NCI-H69 (cell line): ENCODE measurements at places on chromosomes 7 and 10.
A peak's percentile ranks its signal among the peaks of the same experiment; 100 is the strongest.

DNA sequence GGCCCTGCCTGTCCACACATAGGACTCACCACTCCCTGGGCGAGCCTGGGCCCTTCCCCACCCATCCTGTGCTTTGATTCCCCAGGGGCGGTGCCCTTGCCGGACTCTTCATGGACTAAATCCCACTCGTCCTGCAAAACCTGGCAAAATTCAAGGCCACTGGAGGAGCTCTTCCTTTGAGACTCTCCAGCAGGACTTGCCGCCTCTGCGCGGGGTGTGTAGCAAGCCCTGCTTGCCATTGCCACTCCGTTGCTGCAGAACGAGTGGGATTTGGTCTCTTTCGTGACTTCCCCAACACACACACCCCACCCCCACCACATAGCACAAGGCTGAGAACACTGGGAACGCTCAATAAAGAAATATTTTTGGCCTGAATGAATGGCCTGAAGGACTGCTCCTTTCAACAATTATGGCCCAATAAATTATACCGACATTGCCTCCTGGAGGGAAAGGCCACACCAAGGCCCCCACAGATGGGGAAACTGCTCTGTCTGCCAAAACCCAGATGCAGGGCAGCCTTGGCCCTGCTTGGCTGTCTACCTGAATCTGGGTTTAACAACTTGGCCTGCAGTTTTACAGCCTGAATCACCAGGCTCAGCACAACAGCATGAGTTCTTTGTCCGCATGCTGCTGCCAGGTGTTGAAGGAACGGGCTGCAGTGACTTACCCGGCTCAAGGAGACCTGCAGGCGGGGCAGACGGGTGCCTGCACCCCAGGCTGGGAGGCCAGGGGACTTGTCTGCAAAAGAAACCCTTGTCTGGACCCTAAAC, 72.8 kb upstream of the KAT6B start:
- DNase-seq: peak; percentile 71

DNA sequence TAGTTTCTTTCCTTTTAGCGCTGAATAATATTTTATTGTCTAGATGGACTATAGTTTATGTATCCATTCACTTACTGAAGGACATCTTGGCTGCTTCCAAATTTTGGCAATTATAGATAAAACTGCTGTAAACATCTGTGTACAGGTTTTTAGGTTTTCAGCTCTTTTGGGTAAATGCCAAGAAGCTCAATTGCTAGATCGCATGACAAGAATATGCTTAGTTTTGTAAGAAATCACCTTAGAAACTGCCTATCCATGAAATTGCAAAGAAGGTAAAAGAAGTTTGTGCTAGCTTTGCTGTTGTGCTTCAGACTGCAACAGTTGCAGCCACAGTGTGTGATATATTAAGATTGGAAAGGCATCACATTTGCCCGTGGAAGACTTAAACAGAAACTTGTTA, 103.2 kb upstream of the TNS3 start:
- no peak for DNase-seq

- DNase-seq: no peak
Measured at GRCh38 chr10:86232644-86233043, 134.0 kb downstream of the GRID1 start.

DNA sequence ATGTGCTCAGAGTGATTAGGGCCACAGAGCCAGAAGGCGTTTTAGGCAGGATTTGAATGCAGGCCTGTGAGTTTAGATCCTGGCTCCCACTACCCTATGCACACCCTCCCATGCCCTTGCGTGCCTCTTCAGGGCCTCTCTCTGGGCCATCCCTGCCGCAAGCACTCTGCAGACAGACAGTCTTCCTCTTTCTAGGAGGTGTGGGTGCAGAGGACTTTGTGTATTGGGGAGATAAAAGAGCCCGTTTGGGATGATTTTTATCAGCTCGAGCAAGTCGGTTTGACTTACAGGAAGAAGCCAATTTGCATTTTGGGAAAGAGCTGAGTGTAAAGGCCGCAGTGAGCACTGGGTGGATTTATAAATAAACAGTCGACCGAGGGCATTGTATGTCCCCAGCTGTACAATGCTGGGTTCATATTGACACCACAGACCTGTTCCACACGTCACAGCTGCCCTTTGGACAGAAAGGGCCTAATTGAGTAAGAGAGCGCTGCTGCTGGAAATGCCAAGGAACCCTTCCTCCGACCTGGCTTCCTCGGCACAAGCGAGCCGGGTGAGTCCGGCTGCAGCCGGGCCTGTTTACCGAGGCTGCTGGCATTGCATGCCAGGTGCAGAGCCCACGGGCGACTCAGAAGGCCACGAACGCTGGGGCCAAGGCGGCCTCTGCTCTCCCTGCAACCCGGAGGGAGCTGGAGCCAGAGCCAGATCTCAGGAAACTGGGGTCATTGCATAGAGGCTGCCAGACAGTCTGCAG, 25.1 kb downstream of the ZMIZ1 start:
- DNase-seq: no peak

DNA sequence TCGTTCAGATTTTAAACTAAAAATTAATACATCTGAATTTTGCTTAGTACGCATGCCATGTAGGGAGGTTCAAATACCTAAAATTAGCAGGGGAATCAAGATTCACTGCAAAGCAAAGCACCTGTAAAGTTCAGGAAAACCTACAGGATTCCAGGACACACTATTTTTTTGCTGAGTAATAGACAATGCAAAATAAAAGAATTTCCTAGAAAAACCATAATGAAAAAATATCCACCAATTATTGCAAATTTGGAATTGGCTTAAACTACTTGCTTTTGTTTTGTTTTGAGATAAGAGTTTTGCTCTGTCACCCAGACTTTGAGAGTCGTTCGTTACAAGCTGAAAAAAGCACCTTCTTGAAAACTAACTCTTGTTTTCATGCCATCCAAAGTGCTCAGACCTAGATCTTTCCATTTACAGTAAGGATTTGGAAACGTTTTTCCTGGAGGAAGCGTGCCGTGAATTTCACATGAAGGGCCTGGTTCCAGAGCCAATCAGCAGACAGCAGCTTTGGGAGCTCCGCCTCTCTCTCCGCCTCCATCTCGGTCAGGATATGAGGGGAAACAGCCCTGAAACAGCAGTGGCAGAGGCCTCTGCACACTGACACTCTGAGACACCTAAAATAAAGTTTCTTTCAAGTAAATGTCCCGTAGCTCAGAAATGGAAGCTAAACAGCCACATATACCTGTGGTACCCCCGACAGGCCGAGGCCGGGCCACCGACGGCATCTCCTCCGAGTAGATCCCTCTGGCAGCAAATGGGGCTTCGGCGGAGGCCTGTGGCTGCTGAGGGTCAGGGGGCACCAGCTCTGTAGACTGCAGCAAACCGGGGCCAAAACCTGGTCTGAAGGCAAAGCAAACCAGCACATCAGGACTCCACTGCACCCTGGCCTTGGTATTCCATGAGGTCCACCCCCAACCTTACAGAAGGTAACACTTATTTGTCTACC, 45.9 kb upstream of the ATP6V0A4 start:
- no peak for DNase-seq

GRCh38 chr7:108498481-108498880, 27.5 kb downstream of the PNPLA8 start:
- DNase-seq: no peak

- no peak for DNase-seq
Measured at GRCh38 chr10:60708666-60709065, 69.6 kb upstream of the CDK1 start.

GRCh38 chr7:49125246-49125645, 200.9 kb downstream of the CDC14C start:
- DNase-seq: no peak

DNA sequence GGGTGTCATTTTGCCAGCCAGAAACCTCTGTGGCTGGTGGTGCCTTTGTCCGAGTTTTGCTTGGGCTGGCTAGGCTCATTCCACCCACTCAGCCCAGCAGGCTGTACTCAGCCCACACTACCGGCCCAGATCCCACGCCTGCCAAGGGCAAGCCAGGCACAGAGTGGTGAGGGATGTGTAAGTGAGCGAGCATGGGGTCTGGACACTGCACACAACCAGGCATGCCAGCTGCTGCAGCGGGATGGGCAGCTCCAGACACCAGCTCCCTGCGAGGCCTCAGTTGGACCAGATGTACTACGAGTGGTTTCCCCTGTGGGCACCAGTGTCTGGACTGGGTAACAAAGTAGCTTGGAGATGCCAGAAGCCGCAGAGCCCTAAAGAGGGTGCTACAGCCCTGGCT, 134.2 kb upstream of the C7orf33 start:
- no peak for DNase-seq

DNA sequence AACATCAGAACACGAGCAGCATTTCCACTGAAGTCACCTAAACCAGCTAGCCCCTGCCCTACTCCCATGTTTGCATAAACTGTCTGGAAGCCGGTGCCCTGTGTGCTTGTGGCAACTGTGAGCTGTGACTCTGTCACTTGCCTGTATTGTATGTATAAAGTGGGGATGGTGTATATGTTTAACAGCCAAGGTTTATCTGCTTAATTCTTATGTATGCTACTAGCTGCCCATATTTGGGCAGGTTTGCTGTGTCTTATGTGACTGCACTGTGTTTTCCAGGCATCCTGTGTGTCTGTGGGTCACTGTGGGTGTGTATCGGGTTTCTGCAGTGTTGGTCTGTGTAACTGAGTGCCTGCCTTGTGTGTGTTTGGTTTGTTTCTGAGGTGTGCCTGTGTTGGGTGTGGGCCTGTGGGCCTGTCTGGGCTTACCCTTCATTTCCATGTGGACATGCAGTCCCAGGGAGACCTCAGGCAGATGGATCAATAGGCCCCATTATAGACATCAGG, 9.3 kb downstream of the LBX1 start:
- no peak for DNase-seq

- peak; percentile 4 for DNase-seq
Measured at GRCh38 chr10:119516381-119517234, 25.9 kb downstream of the RGS10 start.

GRCh38 chr10:43940898-43941837, 292.5 kb upstream of the ZNF32 start:
- no peak for DNase-seq

DNA sequence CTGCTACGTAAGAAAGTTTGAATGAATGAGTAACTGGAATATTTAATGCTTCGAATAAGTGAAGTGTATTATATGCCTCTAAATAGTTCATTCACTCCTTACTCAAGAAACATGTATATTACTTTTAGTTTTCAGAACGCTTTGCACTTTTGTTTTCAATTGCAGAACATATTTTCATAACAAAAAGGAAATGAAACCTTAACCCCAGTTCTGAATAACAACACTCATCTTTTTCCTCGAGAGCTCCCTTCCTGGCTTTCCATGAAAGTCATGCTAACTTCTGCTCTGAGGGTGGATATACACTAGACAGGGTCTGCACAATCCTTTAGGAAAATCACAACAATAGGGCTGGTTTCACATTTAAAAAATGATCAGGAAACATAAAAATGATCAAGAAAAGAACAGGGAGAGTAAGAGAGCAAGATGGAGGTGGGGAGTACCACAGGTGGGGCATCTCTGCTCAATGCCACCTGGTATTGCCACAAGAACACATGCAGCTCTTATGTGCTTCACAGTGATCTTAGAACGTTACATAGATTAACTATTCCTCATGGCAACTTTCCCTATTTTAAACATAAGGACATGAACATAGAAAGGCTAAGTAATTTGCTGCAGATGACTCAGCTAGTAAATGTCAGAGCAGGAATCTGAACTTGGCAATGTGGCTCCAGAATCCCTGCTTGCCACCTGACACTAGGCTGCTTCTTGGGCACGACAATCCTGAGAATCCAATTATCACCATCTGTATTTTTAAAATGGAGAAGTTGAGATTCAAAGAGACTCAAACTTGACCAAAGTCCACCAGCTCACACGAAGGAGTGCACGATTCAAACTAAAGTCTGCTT, 219.5 kb upstream of the AOAH start:
- peak; percentile 39 for DNase-seq

DNA sequence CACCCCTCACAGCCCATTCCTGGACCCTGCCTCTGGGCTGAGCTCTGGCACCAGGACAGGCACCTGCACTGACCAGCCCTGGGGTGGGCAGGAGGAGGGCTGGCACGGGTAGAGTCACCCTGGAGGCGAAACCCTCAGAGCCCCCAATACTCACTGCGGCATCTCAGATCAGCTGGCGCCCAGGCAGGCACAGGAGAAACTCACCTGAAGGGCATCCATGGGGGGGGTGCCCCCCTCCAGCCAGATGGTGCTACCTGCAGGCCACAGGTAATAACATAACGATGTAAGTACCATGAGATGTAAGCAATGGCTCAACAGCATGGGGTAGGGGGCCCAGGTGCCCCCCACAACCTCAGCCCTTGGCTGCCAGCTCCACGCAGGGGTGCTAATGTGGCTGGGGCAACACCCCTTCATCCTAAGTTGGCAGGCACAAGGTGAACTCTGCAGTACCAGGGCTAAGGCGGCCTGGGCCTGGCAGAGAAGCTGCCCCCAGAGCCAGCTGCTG, 12.1 kb upstream of the PYROXD2 start:
- no peak for DNase-seq

GRCh38 chr7:122974229-122974628, 21.3 kb downstream of the TAS2R16 start:
- DNase-seq: peak; percentile 28

- DNase-seq: peak; percentile 92
Measured at GRCh38 chr10:71475243-71475871, 78.6 kb downstream of the CDH23 start.

- DNase-seq: peak; percentile 46
Measured at GRCh38 chr7:70926666-70927065, 205.3 kb upstream of the GALNT17 start.

- DNase-seq: peak; percentile 78
Measured at GRCh38 chr10:82757901-82758300, 882.9 kb downstream of the NRG3 start.

DNA sequence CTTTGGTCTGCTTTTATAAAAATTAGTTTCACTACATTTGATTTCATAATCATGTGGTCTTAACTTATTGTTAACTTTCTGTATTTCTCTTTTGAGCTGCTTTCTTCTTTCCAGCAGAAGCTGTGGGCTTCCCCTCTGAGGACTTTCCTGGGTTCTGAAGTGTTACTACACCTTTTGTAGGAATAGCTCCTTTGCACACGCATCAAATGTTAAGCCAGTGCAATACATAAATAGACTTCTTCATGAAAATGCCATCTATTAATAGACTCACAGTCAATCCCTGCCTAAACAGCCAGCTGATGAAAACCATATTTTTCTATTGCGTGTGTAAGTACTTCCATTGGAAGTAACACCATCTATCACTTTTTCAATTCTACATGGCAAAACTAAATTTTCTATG, 1.5 kb downstream of the ABCB4 start:
- no peak for DNase-seq

DNA sequence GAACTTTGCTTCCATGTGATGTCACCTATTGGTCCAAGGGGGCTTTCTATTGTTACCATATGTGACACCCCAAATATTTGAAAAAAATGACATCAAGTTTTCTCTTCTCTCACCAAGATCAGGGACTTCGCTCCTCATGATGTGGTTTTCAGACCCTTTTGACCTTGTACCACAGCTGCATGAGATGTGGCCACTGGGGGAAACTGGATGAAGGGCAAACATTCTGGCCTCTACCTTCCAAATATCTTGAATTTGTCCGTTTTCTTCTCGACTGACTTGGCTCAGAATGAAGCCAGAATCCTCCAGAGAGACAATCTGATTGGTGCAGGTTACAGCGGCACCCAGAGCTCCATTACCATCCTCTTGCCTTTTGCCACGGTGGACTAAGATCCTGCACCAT, 122.7 kb downstream of the PRKCQ start:
- no peak for DNase-seq

GRCh38 chr10:87092861-87093631, 1.6 kb downstream of the GLUD1 start:
- peak; percentile 39 for DNase-seq

GRCh38 chr7:909358-910329, 33.3 kb downstream of the GET4 start:
- peak; percentile 44 for DNase-seq
